ENCODE measurements at places on chromosomes 2 and 18.
A peak's percentile ranks its signal among the peaks of the same experiment; 100 is the strongest.

GRCh38 chr18:13222856-13223281 lies 4.3 kb downstream of the LDLRAD4 start:
- DNase-seq = no peak

DNA sequence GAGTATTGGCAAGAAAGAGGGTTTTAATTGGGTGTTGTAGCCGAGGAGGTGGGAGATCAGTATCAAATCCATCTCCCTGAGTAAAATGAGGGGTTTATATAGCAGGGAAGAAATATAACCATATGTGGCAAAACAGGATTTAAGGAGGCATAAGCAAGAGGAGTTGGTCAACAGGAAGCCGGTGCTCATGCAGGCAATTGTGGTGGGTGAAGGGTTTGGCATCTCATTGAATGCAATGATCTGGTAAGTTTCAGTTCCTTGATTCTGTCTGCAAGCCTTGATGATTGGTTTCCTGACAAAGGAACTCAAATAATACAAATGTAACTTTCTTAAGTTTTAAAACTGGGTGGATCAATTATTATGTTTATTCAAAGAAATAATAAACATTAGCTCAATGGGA lies 564.4 kb upstream of the LINC00305 start:
- no peak for DNase-seq

DNA sequence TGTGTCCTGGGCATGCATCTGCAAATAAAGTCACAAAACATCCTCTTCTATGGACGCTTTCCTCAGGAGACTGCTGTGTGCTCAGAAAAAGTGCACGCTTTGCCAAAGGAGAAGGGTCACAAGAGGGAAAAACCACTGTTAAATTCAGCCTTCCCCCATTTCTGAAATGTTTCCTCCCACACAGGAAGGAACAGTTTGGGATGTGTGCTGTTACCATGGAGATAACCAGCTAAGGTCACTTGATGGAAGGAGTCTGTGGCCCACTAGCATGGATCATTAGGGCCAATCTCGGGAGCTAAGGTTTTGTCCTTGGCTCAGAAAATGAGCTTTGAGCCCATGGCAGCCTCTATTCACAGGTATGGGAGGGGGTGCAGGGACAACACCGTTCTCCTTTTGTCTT lies 5.6 kb downstream of the KCNE4 start:
- DNase-seq = no peak

DNA sequence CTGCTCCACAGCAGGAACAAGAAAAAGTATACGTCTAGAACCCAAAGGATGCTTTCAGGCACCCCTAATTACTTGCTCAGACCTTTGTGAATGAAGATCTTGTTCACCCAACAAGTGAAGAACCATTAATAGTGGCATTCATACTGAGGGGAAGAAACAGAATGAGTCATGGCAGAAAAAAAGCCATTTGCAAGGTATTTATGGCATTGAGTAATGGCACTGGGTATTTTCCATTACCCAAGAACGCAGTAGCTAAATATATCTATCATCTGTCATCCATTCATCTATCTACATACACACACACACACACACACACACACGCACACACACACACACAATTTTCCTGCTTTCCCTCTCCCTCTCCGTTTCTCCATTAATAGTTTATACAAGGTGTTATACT lies 56.4 kb upstream of the XIRP2 start:
- no peak for DNase-seq

GRCh38 chr2:112679484-112679883 lies 33.7 kb downstream of the SLC20A1 start:
- DNase-seq = no peak

GRCh38 chr2:190603374-190603773 lies 45.5 kb upstream of the NAB1 start:
- DNase-seq = no peak

- DNase-seq = no peak
These were observed 32.5 kb downstream of the CPO start for GRCh38 chr2:206971805-206972204.

DNA sequence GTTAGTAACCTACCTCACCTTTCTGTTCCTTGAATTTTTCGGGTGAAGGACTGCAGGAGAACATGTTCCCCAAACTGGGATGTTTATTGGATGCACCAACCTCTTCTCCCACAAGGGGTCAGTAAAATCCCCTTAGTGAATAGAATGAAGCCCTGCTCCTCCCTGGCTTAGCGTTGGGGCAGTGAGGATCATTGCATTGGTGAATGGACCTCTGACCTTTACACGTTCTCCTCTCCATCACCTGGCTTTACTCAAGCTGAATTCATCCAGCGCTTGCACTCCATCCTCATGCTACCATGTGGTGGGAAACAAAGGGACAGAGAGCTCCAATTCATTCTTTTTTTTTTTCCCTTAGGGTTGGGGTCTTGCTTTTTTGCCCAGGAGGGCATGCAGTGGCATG lies 157.2 kb downstream of the MIB1 start:
- peak; percentile 56 for DNase-seq

GRCh38 chr2:106061611-106062349 lies 132.3 kb downstream of the UXS1 start:
- DNase-seq = no peak

GRCh38 chr18:41974796-41975201 lies 19.8 kb downstream of the PIK3C3 start:
- no peak for DNase-seq

- DNase-seq = no peak
These were observed 593.3 kb upstream of the FANCL start for GRCh38 chr2:58834404-58834803.

Measured in activated CD4-positive, alpha-beta T cell treated with anti-CD3 and anti-CD28 coated beads, Interleukin-2, Interleukin-6, amounts not matched to agents 100 ng/mL and 50 ng/mL, durations not matched to agents 16 hours and 8 hours (primary cell).